NCI-H2107 (cell line): ENCODE measurements at places on chromosomes 6 and 20.

- no peak for DNase-seq
Observed at GRCh38 chr20:21511850-21512633, 1.8 kb downstream of the NKX2-2 start.

GRCh38 chr6:93721386-93722048 lies 302.2 kb upstream of the EPHA7 start:
- peak; percentile 52 for DNase-seq

DNA sequence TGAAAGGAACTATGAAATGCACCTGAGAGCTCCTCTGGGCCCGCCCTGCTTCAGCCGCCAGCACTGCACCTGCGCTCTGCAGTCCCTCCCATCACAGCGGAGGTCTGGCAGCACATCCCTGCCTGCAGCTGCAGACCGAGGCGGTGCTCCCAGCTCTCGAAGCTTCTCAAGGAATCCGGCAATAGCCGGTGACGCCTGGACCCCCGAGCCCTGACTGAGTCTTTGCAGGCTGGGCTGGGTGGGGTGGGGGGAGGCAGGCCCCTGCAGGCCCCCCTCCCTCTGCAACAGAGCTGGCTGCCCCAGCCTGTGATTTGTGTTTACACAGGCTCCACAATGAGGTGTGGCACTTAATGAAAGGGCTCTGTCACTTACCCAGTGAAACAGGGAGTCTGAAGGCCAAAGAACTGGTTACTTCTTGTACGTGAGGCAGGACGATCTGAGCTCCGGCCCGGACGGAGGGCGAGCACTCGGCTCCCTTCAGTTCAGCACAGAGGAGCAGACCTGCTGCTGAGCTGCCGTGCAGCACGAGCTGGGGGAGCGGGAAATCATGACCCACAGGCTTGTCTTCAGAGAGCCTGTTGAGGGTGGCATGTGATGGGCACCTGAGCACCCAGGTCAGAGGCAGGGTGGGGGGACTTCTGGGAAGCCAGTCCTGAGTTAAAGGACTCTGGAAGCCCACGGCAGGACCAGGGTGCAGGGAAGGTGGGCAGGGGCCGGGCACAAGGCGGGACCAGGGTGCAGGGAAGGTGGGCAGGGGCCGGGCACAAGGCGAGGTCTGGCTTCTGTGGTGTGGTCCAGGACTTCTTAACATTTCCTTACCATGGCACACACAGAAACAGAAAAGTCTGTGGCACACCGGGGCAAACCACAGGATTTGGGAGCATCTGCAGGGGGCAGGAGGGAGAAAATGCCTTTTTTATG lies 192.3 kb upstream of the THBS2 start:
- DNase-seq = peak; percentile 11

DNA sequence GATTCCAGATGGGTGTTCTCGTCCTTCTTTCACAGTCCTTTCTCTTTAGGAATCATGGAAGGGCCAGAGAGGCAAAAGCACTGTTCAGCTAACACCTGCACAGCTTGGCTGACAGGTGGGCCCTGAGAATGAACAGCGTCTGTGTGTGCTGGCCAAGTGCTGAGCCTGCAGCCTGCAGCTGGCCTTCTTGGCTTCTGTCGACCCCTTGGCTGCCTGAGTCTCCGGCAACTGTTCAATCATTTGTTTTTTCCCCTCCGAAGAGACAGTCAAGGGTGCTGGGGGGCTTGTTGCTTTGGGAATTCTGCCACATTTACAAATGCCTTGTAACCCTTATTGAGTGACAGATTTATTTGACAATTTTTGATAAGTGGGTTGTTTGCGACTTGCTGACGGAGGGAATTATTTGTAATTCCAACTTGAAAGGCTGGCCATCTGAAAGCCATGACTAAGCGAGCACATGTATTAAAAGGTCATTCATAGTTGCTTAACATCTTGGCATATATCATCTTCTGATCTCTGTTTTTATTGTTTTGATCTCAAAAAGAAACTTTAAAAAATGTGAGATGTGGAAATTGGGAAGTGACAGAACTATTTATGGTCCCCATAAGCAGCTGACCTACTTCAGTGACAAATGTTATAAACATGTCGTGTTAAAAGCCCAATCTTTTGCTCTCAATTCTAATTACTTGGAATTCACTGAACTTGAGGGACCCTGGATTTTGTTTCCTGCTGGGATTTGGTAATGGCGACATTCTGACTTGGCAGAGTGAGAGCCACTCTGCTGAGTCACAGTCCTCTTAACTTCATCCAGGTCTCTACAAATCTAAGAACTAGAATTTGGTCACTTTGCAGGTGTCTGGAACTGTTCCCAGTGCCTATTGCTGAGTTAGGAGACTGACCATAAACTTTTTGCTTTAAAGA lies 41.9 kb upstream of the FERMT1 start:
- no peak for DNase-seq

DNA sequence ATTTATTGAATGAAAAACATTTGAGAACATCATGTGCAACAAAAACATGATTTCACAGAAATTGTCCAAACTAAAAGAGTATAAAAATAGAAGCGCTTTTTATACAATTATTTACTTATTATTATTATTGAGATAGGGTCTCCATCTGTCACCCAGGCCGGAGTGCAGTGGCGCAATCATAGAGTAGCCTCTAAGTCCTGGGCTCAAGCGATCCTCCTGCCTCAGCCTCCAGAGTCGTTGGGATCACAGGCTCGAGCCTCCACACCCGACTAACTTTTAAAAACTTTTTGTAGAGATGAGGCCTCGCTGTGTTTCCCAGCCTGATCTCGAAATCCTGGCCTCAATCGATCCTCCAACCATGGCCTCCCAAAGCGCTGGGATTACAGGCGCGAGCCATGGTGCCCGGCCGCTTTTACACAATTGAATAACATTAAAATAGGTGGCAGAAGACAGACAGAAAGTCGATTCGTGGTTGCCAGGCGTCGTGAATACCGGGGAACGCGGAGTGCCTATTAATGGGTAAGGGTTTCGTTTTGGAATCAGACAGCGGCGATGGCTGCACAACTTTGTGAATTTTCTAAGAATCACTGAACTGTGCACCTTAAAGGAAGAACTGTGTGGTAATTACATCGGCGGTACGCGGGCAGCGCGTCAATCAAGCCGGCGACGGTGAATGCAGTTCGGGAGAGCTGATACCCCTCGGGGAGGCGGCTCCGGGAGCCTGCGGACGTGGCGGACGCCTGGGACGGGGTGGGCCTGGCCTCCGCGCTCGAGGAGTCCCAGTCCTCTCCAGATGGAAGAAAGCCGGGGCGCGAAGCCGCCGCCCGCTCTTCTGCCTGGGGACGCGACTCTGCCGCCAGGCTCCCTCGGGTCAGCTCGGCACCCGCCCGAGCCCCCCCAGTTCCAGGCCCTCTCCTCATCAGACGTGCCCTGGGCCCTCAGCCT lies 807 bp downstream of the TBC1D20 start:
- no peak for DNase-seq

DNA sequence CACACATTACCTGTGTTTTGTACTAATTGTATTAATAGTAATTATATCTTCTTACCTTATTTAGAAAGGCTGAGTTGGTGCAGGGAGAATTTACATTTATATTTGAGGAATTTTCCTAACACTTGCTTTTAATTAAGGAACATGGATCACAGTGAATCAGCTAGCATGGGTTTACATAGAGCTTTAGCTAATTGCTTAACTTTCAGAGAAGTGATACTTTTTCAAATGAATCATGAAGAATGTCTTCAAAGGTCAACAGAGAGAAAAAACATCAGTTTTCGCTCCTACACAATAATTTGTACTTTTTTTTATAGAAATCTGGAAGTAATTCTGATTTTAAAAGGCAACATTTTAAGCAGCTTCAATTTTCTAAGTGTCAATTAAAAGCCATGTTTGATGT lies 195.0 kb upstream of the HEY2 start:
- no peak for DNase-seq

DNA sequence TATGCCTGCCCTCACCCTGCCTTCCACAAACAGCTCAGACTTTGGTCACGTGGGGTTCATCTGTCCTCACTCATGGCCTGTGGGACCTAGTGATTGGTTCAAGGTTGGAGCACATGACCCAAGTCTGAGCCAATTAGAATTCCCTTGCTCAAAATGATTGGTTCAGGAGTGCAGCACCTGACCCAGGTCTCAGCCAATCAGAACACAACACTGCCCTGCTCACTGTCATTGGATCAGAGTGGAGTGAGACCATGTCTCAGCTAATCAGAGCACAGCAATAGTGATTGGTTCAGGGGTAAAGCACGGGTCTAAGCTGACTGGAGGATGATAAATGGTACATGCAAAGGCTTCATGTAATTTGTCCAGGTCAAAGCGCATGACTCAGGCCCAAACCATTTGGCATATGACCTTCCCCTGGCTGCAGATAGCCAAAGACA lies 102.2 kb downstream of the PREX1 start:
- no peak for DNase-seq

DNA sequence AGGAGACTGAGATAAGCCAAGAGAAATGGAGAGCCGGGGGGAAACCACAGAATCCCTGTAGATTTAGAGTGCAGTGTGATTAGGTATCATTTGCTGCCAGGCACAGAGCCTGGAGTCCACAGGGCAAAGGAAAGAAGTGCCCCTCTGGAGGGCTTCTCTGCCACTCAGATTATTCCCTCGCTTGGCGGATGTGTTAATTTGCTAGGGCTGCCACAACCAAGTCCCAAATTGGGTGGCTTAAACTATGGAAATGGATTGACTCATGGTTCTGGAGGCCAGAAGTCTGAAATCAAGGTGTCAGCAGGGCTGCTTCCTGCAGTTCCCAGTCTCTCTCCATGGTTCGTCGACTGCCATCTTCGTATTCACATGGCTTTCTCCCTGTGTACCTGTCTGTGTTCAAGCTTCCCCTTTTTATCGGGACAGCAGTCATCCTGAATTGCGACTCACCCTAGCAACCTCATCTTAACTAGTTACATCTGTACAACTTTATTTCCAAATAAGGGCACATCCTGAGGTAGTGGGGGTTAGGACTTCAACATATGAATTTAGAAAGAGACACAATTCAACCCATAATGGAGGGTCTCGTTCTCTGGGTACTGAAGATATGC lies 122.2 kb downstream of the ANKRD60 start:
- DNase-seq = no peak

GRCh38 chr6:152695372-152696045 lies 2.2 kb upstream of the MYCT1 start:
- DNase-seq = no peak

GRCh38 chr20:33667676-33668465 lies 1.1 kb downstream of the ACTL10 start:
- peak; percentile 36 for DNase-seq

DNA sequence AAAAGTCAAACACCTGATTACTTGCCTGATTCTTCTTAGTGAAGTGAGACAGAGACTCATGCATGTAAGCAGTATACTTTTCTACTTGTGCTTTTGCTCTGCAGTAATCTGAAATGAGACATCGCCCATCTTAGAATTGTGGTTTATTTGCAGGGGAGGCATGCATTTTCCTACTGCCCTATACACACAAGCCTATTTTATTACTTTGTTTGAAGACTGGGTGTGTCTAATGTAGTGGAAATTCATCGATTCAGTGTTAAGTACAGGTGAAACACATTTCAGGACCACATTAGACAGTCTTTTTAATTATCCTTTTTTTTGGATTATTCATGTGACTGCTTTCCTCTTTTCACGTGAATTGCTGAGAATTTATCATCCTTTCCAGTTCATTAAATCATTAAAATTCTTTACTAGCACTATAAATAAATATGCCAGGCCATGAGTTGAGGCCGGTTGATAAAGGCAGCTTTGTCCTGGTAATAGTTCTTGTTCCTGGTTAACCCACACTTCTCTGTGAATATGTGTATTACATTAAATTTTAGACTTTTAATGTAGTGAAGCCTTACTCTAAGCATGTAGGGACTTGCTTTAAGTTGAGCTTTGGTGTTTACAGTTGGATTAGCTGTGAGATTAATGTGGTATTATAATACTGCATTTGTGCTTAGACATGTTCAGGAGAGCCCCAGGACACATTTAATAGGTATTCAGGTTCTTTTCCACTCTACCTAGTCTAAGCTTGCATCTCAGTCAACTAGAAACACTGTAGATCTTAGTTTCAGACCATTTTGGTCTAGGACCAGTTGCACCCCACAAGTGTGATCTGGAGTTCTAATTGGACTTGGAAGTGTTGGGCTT lies 10.8 kb upstream of the BTBD3 start:
- no peak for DNase-seq

GRCh38 chr6:7115543-7116231 lies 7.9 kb downstream of the RREB1 start:
- no peak for DNase-seq

DNA sequence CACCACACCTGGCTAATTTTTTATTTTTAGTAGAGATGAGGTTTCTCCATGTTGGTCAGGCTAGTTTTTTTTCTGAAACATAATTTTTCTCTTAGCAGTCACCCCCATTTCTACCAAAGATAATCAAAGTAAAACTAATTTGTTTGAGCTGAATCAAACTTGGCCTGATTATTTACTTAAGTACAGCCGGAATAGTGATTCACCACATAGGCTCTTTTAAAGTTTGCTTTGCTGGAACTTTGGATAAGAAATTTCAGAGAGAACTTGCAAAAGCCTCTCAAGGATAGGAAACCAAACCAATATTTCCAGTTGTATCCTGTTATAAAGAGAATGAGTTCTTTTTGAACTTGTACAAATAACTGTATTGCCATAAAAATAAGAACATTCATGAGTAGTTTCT lies 105.0 kb upstream of the SYNCRIP start:
- no peak for DNase-seq

GRCh38 chr6:109285366-109285765 lies 96.9 kb downstream of the CD164 start:
- DNase-seq = no peak

DNA sequence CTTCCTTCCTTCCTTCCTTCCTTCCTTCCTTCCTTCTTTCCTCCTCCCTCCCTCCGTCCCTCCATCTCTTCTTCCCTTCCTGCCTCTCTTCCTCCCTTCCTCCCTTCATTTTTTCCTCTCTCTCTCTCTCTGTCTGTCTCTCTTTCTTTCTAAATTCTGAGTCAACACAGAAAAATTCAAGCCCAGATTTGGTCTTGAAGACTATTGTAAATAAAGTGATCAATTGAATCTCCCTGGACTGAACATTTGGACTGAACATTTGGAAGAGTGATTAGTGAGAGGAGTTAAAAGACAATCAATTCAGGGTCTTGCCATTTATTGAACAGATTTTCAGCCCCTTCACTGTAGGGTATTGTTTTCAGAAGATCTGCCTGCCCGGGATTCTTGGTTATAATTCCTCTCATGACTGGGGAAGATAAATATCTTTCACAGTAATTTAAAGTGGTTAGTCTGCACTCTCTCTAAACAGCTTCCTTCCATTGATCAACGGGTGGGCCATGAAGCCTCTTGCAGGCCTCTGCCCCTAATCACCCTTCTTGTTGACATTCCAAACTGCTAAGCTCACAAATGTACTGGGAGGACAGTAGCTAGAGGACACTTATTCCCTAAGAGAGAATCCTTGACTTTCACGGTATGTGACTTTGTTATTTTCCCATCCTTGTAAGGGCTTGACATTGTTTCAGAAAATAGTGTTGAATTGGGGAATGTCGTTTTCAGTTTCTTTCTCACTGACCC lies 101.7 kb upstream of the BMP2 start:
- DNase-seq = no peak

- DNase-seq = no peak
Observed at GRCh38 chr6:127833336-127833735, 67.5 kb downstream of the THEMIS start.

GRCh38 chr6:641225-641985 lies 15.5 kb downstream of the HUS1B start:
- DNase-seq = no peak
